ENCODE measurements at places on chromosomes 6 and 20. TPM values are rescaled to one million over a fixed set of nuclear protein-coding genes. Genes with fewer than 3 reads are reported as not detected.

GRCh38 chr20:12014276-12014675, 96.6 kb downstream of the BTBD3 start:
- no peak for DNase-seq

GRCh38 chr20:18397030-18397429, 69.8 kb downstream of the DZANK1 start:
- no peak for DNase-seq

DNA sequence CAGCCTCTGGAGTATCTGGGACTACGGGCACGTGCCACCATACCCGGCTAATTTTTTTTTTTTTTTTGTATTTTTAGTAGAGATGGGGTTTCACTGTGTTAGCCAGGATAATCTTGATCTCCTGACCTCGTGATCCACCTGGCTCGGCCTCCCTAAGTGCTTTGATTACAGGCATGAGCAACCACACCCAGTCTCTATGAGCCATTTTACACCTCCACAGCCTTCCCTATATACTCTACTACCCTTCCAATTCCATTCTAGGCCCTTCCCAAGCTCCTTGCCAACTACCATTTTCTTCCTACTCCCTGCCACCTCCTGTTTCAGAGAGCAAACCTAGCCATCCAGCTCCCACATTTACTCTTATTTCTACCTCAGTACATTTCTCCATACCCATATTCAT, 7.7 kb upstream of the HLA-DMA start:
- DNase-seq, result no peak

- no peak for DNase-seq
Observed at GRCh38 chr6:10542213-10542612, 21.1 kb downstream of the GCNT2 start.

DNA sequence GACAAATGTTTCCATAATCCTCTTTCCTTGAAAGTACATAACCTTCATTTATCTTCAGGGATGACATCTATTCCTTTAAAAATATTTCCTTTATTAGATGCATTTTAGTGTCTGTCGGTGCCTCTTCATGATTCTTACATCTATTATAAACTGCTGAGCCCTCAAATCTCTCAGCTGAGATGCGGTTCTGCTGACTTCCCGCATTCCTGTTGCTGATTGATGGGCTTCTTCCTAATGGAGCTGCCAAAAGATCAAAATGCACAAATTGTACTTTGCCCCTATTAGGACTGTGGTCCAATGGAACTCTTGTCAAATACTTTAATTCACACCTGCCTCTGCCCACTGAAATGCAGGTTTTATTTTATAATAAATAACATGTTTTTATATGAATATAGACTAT, 78.7 kb upstream of the SAMD5 start:
- DNase-seq, result no peak

Gene ANGPT4
- total RNA-seq, result not detected

- no peak for DNase-seq
Observed at GRCh38 chr6:40394381-40394780, 192.8 kb downstream of the LRFN2 start.

DNA sequence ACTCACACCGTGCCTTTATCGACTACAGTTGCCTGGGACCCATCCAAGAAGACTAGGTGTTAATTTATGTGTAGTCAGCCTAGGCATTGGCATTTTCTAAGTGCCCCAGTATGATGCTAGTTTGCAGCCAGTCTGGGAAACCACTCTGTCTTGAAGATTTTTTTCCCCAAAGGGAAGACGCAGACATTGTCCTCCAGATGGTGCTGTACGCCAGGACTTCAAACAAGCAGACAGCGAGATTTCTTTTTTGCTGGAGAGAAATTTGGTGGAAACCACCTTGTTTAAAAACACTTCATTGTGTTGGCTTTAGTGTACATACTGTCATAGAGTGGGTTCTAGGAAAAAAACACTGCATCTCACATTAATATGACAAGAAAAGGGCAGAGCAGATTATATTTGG, 30.0 kb downstream of the ALDH5A1 start:
- peak; percentile 38 for DNase-seq

DNA sequence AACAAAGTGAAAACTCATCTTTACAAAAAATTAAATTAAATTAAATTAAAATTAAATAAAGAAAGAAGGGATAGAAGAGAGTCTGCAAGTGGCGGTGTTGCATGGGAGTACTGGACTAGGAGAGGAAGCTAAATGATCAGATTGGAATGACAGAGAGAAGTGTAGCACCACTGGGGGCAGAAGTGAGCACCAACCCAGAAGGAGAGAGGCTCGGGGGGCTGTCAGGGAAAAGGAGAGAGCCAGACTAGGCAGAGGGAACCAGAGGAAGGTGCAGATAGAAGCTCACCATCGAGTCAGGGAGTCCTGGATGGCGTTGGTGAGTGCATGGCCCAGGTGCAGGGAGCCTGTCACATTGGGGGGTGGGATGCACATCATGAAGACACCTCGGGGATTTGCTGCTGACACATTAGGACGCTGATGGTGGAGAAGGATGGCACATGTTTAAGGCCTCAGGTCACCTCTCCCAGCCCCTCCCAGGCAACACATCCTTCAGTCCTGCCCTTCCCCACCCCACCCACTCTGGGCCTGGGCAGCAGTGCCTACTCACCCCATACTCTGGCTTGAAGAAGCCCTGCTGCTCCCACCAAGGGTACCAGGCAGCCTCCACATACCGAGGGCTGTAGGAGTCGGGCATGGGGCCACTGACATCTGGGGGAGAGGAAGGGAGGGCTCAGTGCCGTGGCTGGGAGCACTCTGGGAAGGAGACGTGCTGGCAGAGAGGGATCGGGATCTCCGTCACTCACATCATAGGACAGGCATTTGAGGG, 4.0 kb downstream of the VARS1 start:
- DNase-seq, result peak; percentile 54

Gene MAD2L1BP
- 28.3 TPM for total RNA-seq

DNA sequence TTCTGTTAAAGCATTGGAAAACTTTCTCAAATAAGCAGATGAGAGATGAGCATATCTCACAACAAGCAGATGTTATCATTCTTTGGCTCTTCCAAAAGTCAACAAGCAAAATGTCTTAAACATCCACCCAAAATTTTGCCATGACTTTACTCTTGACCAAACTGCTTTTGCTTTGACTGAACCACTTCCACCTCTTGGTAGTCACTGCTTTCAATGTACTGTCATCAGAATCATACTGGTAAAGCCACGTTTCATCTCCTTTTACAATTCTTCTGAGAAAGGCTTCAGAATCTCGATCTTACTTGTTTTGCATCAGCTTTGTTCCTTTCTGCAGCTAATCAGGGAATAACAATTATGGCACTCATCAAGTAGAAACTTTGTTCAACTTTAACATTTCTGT, 498.5 kb upstream of the GJE1 start:
- DNase-seq, result no peak

GRCh38 chr6:40295251-40295950, 291.8 kb downstream of the LRFN2 start:
- no peak for DNase-seq

Gene MOXD1
- 22.6 TPM for total RNA-seq

- DNase-seq, result no peak
Observed at GRCh38 chr6:44739181-44739580, 351.7 kb downstream of the CDC5L start.

- DNase-seq, result peak; percentile 52
Observed at GRCh38 chr20:58892141-58892931, 39.8 kb downstream of the GNAS start.

GRCh38 chr20:58765780-58766179, 73.2 kb downstream of the NPEPL1 start:
- no peak for DNase-seq
